ENCODE measurements at places on chromosomes 12 and 14.

- no peak for DNase-seq
These were observed 22.5 kb downstream of the MAP3K12 start for GRCh38 chr12:53476769-53477209.

DNA sequence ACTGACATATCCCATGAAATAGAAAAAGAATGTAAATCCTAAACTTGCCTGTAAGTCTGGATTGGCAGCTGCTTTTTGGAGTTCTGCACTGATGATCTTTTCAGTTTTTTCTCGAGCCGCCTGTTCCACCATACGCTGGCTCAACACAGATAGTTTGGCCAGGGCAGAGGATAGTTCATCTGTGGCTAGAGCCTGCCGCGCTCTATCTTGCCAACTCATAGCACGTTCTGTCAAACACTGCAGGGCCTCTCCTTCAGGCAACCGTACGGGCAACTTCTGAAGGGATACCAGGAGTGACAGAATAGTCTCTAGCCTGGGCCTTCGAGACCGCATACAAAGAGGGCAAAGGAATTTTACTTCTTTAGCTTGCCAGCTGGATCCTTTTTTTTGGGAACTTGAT is 44.8 kb upstream of the SLC6A13 start:
- DNase-seq: no peak

DNA sequence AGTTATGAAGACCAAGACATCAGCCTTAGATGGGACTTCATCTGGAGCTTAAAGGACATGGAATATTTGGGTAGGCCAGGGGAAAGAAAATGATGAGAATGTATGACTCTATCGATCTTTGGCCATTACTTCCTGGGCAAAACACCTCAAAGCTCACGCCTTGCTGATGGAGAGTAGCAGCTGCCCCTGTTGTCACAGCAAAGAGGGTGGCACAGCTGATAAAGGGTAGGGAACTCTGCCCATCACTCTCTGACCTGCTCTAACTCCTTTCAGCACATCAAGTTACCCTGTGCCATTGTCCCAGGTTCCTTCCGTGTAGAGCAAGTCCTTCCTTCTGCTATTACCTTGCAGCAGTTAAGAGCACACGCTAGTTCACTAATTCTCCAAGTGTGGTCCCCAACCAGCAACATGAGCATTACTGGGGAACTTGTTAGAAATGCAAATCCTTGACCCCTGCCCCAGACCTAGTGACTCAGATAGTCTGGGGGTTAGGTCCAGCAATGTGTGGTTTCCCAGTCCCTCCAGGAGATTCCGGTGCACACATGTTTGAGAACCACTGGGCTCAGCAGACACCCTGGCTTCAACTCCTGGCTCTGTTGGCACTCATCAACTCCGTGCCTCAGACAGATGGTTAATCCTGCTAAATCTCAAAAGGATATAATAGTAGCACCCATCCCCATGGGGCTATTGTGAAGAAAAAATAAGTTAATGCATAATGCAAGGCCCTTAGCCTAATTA is 93.7 kb upstream of the EEA1 start:
- DNase-seq: no peak

GRCh38 chr14:103028161-103028767 is 29.1 kb downstream of the CDC42BPB start:
- no peak for DNase-seq

DNA sequence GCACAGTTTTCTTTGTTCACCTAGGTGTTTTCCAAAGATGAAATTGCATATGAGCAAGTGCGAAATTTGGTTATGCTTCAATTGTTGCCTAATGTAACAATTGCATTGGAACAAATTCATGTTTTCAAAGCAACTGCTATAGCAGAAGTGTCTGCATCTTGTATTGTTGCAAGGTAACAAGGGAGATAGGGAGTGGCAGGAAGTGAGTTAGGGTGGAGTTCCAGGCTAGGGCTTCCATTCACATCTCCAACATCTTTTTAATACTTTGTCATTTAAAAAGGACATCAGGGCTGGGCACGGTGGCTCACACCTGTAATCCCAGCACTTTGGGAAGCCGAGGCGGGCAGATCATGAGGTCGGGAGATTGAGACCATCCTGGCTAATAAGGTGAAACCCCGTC is 312.3 kb upstream of the E2F7 start:
- DNase-seq: no peak

DNA sequence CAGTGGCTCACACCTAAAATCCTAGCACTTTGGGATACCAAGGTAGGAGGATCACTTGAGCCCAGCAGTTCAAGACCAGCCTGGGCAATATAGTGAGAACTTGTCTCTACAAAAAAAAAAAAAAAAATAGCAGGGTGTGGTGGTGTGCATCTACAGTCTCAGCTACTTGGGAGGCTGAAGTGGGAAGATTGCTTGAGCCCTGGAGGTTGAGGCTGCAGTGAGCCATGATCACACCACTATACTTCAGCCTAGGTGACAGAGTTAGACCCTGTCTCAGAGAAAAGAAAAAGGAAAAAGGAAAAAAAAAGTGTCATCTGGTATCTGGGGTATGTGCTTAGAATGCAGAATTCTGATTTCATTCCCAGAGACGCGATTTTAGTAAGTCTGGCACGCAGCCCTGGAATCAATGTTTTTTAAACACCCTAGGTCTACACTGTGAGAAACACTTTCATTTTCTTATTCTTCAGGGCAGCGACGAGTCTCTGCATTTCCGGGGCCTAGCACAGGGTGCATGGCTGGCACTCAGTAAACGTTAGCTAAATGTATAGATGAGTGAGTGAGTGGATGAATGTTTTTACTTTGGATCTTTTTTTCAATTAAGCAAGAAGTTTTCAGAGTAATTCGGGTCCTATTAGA is 243.8 kb upstream of the PWP1 start:
- no peak for DNase-seq

- no peak for DNase-seq
These were observed 19.4 kb upstream of the P2RX4 start for GRCh38 chr12:121190523-121191031.

GRCh38 chr14:101228949-101229541 is 325.5 kb upstream of the RTL1 start:
- DNase-seq: no peak

DNA sequence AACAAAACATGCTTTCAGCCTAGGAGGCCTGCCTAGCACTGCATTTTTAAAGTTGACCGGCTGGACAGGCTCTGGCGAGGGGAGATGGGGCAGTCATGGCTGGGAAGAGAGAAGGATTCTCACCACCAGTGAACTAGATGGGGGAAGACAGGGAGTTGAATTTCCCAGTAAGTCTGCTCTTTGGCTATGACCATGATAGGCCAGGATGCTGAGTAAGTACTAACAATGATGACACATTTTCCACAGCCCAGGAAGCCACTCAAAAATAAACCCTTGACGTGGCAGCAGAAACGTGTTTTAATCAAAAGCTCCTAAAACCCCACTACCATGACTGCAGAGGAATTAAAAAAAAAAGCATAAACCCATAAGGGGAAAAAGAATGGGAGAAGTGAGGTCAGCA is 19.0 kb downstream of the KCTD10 start:
- no peak for DNase-seq

DNA sequence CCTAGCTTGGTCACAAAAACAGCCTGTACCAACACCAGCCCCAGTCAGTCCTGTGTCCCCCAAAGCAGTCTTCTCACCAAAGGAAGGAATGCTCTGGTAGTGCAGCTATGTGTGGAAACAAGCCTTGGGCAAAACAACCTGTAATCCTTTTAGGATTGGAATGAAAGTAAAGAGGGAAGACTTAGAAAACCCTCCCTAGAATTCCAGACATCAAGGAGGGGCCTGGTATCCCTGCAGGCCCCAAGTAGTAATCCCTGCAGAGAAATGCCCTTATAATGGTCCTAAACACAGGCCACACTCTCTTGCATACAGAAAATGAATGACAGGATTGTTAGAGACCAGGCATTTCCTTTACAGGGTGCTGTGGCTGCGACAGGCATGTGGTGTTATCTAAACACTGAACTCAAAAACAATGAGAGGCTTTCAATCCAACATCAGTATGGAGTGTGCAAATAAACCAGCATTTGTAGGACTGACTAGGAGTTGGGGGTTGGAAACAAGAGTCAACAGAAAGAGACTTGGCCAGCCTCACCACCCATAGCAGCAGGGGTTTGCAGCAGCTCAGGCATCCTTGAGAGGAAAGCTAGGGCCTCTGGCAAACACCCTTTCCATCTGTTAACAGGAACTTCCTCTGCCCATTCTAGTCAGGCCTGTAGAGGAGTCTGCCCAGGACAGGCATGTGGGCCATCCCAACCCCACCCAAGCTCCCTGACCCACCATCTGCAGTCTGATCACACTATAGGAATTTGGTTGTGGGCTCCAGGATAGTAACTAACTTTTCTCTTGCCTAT is 59.1 kb downstream of the DCAF5 start:
- no peak for DNase-seq

GRCh38 chr14:58942516-58942915 is 246.0 kb upstream of the DAAM1 start:
- DNase-seq: no peak

DNA sequence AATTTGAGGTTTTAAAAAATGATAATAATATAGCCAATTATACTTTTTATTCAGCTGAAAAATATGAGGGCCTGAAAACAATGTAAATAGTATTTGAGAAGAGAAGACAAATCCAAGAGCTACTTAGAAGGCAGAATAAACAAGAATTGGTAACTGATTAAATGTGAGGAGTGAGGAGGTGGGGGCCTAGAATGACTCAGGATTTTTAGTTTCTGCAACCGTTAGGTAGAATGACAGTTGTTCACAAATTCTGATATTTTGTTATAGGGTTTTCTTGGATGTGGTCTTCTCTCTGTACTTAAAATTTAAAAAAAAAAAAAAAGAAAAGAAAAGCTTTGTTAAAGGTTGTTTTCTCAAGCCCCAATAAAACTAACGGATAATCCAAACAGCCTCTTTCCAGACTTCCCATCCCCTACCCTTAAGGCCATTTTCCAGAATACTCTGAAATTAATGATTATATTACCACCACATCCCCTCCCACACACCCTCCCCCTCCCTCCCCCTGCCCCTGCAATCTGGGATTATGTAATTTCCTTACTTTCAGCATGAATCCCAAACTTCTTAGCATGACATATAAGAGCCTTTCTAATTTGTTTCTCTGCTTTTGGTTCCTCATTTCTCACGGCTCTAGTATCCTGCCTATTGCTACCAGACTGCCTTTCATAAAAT is 50.4 kb downstream of the LRP6 start:
- DNase-seq: no peak

DNA sequence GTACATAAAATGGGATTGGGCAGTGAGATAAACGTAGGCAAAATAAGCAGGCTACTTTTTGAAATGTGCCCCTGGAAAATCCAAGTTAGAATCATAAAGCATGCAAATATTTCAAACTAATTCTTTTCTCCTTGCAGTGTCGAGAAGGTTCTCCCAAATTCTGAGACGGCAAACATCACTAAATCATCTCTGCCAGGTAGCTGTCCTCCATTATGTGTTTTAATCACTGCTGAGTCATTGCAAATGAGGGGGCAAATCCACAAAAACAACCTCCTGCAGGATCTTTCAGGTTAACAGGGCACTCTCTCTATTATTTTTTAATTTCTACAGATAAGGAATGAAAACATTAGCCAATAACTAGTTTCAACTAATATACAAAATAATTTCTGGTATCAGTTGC is 63.2 kb upstream of the RIC8B start:
- DNase-seq: no peak

DNA sequence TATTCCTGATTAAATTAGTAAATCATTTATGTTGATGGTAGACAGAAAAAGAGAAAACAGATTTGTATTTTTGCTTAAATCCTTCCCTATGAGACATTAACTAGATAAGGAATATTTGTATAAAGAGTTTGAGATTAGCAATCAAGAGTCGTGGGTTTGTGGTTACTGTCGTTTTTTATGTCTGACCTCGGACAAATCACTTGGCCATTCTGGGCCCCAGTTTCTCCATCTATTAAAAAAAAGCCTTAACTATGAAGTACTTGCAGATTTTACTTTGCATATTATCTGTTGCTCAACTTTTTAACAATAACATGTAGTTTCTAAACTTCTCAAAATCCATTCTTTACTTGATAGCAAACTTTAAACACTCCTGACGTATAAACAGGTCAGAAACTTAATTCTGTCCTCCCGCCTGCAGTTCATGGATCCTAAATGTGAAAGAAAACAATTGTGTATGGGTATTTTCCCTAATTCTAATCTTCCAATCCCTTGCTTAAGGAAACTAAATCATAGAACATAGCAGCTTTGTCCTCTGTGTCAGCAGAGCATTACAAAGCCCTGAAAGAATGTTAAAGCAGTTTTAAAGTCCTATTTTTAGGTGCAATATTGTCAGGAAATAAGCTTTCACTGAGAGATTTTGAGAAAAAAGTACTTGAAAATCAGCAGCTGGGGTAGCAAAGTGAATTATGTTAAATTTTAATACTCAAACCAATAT is 118.2 kb downstream of the GPR135 start:
- no peak for DNase-seq

- no peak for DNase-seq
These were observed 292.1 kb upstream of the CLEC14A start for GRCh38 chr14:38547961-38548490.

GRCh38 chr12:97168804-97169203 is 261.7 kb downstream of the NEDD1 start:
- DNase-seq: no peak

GRCh38 chr14:95314609-95315008 is 5.1 kb downstream of the CLMN start:
- DNase-seq: no peak

DNA sequence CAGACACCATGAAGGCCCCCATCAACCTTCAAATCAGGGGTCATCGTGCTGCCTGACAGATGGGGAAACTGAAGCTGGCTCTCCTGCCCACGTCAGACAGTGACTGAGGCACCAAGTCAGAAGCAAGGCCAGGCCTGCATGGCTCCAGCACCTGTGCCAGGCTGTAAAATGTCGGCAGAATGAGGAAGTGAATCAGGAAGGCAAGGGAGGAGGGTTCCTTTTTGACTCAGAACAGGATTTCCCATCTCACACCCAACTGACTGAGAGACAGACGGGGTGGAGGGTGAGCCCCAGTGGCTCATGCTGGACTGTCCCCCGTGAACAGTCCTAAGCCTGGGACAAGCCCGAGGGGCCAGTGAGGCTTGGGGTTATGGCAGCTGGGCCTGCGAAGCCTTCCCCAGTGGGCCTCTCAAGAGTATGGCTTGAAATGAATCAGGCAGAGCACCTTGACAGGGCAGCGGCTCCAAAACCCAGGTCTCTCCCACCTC is 20.9 kb downstream of the SYNE3 start:
- DNase-seq: peak; percentile 54

Data from GF-D8 (cell line).